ENCODE measurements at places on chromosomes 7 and 10.

GRCh38 chr7:77684030-77684429, 12.2 kb upstream of the RSBN1L start:
- no peak for DNase-seq

DNA sequence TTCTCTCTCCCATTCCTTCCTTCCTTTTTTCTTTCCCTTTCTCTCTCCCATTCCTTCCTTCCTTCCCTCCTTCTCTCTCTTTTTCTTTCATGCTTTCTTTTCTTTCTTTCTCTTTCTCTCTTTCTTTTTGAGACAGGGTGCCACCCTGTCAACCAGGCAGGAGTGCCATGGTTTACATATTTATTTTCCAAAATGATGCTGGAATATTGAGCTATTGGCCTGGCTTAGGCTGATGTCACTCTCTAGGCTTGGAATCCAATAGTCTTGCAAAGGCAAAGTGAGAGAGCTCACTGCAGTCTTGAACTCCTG, 159.1 kb downstream of the BAMBI start:
- DNase-seq = no peak

DNA sequence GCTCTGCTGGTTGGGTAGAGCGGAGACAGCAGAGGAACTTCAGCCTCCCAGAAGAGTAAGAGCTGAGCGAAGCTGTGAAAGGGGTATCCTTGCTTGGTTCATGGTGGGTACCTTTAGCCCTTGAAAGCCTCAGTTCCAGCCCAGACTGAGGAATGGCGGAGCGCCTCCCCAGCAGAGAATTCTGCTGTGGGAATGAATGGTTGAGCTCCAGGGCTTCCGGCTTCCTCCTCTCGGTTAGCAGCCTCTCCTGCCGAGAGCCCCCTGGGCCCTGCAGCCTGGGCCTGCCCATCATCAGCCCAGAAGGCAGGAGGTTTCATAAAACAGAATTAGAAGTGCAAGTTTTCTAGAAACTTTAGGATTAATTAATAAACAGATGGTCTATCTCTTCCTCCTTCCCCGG, 79.9 kb upstream of the ANLN start:
- no peak for DNase-seq

DNA sequence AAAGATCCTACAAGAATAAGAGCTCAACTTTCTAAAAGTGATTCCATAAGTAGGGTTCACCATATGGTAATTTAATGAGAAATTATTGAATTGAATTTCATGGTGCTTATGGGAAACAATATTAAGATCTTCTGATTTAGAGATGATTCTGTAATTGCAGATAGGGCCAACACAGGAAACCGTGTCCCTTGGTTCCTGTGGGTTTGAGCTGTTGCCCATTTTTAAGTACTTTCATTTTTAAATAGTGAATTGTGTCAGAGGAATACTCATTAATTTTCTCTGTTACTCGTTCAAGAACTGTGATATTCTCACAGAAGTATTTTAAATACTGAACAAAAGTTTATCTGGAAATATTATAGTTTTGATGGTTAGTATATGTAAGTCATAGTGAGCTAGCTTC, 129.2 kb downstream of the SRI start:
- no peak for DNase-seq

GRCh38 chr7:25726170-25726780, 425.7 kb upstream of the NFE2L3 start:
- no peak for DNase-seq

DNA sequence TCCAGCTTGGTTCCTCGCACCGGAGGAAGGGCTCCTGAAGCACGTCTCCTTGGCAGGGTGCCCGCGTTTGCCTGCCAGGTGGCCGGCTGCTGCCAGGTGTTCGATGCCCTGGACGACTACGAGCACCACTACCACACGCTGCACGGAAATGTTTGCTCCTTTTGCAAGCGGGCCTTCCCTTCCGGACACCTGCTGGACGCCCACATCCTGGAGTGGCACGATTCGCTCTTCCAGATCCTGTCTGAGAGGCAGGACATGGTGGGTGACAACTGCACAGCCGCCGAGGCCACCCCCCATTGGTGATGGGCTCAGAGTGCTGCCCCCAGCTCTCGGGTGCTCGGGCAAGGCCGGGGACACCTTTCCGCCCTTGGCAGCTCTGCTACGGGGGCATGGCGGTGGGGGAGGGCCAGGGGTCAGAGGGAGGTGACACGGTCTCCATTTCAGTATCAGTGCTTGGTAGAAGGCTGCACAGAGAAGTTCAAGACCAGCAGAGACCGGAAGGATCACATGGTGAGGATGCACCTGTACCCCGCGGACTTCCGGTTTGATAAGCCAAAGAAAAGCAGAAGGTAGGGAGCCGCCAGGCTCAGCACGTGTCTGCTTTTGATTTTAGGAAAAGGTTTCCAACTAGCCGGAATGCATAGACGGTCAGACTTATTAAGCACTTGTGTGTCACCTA, 1.1 kb downstream of the ZNF511 start:
- DNase-seq = peak; percentile 81

GRCh38 chr7:6652446-6653011, 15.4 kb downstream of the ZNF316 start:
- no peak for DNase-seq

Measured in SHP77 treated with DMSO at 0.1 percent for 48 hours (cell line).